Ascending aorta (tissue), 2 donors: ENCODE measurements at places on chromosomes 2 and 18. TPM values are rescaled to one million over a fixed set of nuclear protein-coding genes. Genes with fewer than 3 reads are reported as not detected.

Gene HRH4
- total RNA-seq: not detected

Gene DRC1
- not detected for total RNA-seq

Gene POTEC
- not detected for total RNA-seq

Gene CSRNP3
- total RNA-seq: 2.8 TPM

Gene EPAS1
- 1,738 TPM for total RNA-seq

Gene NEB
- 0.53 TPM for total RNA-seq

Gene GAD1
- 0.96 TPM for total RNA-seq

Gene GCFC2
- 31.0 TPM for total RNA-seq

Gene INHBB
- 8.1 TPM for total RNA-seq

GRCh38 chr18:446941-447560 lies 53.5 kb downstream of the COLEC12 start:
- H3K4me1 ChIP-seq: no peaks in the 10 kb centered on the region
- H3K36me3 ChIP-seq: no peaks in the 10 kb centered on the region
- H3K27me3 ChIP-seq: no peaks in the 10 kb centered on the region
- H3K4me3 ChIP-seq: no peak overlapping the region
- DNase-seq: no peak

DNA sequence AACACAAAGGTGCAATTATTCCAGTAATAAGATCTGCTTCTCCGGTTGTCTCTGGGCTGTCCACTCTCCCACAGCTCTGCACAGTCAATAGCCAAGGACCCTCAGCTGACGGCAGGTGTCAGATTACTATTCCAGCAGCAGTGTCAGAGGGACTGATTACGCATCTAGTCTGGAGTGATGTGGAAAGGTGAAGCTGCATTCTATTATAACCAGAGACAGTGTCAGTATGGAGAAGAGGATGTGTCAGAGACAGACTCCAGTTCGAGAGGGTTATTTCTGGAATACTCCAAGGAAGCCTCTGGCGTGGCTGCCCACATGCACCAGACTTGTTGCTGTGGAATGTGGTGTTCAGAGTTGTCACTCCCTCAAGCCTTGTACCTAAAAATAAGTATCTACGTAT lies 163.6 kb upstream of the TMEM200C start:
- no peak overlapping the region for H3K4me3 ChIP-seq
- no peak overlapping the region for H3K27ac ChIP-seq
- no peak for DNase-seq
- no peaks in the 10 kb centered on the region for H3K4me1 ChIP-seq
- H3K36me3 ChIP-seq: no peaks in the 10 kb centered on the region

- no peaks in the 10 kb centered on the region for H3K36me3 ChIP-seq
- no peak for DNase-seq
- no peaks in the 10 kb centered on the region for H3K27me3 ChIP-seq
- H3K4me1 ChIP-seq: peaks cover 9% of the 10 kb centered on the region
These were observed 243.6 kb upstream of the EPAS1 start for GRCh38 chr2:46053564-46053963.
